Right lobe of liver (tissue), 6 donors: ENCODE measurements at places on chromosomes 5 and 9. TPM values are rescaled to one million over a fixed set of nuclear protein-coding genes. Genes with fewer than 3 reads are reported as not detected.

DNA sequence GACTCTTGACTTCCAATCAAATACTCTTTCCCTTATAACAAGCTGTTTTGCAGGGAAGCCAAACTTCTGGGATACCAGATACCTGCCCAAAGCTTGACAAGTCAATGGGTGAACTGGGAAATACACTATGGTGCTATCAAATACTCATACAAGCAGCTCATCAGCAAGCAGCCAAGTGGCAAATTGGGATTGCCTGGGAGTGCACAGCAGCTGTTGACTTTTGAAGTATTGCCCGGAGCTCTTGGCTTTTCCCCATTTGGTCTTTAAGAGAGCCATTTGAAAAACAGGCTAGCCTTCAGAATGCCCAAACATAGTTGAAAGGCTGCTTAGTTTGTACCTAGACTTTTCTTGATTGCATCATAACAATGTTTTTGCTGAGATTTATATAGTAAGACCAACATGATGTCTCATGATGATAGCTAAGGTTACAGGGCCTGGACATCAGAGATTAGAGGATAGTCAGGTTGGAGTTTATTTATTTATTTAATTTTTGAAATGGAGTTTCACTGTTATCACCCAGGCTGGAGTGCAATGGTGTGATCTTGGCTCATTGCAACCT lies 210.1 kb upstream of the ZNF608 start:
- no peaks in the 10 kb centered on the region for H3K4me1 ChIP-seq
- no peak overlapping the region for H3K4me3 ChIP-seq
- H3K27ac ChIP-seq: no peak overlapping the region
- H3K36me3 ChIP-seq: no peaks in the 10 kb centered on the region
- DNase-seq: no peak
- no peaks in the 10 kb centered on the region for H3K27me3 ChIP-seq

Gene PHF24
- not detected for total RNA-seq

DNA sequence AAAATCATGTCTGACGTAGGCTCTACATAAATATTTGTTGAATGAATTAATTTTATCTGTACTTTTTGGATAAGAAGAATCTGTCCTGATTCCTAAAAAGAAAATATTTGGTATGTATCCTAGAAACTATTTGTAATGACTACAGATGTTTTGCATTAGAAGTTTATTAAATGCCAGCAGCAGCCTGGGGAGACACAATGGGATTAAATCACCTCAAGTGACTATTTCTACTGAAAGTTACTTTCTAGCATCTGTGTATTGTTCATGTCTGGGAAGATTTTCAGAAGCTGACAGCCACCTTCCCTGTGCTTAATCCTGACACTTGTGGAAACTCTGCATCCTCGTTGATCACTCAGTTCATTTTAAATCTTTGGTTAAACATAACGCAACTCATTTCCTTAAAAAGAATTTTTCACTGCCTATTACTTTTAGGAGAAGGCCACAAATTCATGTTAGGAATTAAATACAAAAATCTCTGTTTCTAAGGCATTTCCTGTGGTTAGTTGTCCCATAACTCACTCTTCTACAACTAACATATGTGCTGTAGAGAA lies 209.3 kb upstream of the PPP1R2B start:
- H3K27ac ChIP-seq: no peak overlapping the region
- no peaks in the 10 kb centered on the region for H3K36me3 ChIP-seq
- H3K4me1 ChIP-seq: no peaks in the 10 kb centered on the region
- H3K27me3 ChIP-seq: no peaks in the 10 kb centered on the region
- no peak for DNase-seq

DNA sequence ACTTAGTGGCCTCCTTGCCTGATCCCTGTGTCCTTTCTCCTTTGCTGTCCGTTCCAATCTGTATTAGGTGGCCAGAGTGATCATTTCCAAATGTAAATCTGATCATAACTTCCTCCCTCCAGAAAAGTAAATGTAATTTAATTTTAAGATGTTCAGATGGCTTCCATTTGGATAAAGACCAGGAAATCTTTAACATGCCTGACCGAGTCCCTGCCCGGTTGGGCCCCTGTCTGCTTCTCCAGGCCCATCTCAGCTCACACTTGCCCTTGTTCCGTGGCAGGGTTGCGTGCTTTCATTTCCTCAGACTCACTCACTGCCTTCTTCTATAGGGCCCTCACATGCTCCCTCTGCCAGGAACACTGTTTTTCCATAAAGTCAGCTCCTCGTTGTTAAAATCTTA lies 7.6 kb downstream of the MAP3K1 start:
- H3K27me3 ChIP-seq: no peaks in the 10 kb centered on the region
- no peak overlapping the region for H3K27ac ChIP-seq
- H3K4me1 ChIP-seq: no peaks in the 10 kb centered on the region

DNA sequence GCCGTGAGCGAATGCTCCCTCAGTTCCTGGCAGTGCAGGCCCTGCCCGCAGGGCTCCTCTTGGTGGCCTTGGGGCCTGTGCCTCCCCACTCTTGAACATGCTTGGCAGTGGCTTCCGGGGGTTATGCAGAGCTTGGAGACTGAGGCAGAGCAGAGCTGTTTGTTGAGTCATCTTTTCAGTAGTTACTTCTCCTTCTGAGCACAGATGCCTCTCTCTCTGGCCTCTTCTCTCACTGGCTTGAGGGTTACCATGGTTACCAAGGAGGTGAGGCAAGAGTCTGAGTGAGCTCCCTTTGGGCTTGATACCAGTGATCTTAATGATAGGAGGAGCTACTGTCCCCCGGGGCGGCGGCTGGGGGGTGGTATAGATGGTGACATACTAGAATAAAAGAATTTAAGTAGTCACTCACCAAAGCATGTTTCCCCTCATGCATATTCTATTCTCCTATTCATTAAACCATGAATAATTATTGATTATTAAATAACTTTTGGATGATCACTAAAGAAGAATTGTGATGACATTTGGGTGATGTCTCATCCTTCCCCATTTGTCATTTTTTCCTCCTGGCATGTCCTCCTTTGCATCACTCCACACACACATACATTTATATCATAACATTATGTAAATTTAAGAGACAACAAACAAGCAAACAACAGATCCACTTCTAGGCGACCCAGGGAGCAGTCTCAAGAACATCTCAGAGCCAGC lies 111.1 kb downstream of the ARHGAP26 start:
- no peak overlapping the region for H3K27ac ChIP-seq
- peaks cover 7% of the 10 kb centered on the region for H3K4me1 ChIP-seq
- no peaks in the 10 kb centered on the region for H3K36me3 ChIP-seq
- no peak for DNase-seq
- no peak overlapping the region for H3K4me3 ChIP-seq

- no peak overlapping the region for H3K4me3 ChIP-seq
- peaks cover 24% of the 10 kb centered on the region for H3K36me3 ChIP-seq
- H3K27ac ChIP-seq: no peak overlapping the region
- H3K4me1 ChIP-seq: peaks cover 11% of the 10 kb centered on the region
These were observed 118.5 kb upstream of the CACNA1B start for GRCh38 chr9:137759117-137759516.

DNA sequence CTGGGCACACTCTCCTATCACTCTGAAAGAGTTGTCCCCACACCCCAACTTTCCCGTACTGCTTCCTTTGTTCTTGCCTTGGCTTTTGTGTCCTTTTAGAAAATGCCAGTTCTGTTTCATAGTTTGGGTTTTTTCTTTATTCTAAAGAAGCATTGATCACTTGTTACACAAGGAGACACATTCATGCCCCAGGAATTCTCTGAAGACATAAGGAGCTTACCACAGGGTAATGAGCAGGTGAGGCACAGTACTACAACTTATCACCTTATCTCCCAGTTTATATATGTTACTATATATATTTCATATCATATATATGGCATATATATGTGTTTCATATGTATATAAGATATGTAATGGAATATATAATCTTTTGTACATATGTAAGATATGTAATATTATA lies 6.5 kb upstream of the SSBP2 start:
- H3K27me3 ChIP-seq: no peaks in the 10 kb centered on the region
- no peak overlapping the region for H3K4me3 ChIP-seq
- H3K27ac ChIP-seq: no peak overlapping the region
- no peak for DNase-seq
- H3K4me1 ChIP-seq: no peaks in the 10 kb centered on the region

Gene PRRX2
- not detected for total RNA-seq

Gene LHX2
- total RNA-seq: 0.64 TPM

Gene NR2F1
- 12.1 TPM for total RNA-seq

DNA sequence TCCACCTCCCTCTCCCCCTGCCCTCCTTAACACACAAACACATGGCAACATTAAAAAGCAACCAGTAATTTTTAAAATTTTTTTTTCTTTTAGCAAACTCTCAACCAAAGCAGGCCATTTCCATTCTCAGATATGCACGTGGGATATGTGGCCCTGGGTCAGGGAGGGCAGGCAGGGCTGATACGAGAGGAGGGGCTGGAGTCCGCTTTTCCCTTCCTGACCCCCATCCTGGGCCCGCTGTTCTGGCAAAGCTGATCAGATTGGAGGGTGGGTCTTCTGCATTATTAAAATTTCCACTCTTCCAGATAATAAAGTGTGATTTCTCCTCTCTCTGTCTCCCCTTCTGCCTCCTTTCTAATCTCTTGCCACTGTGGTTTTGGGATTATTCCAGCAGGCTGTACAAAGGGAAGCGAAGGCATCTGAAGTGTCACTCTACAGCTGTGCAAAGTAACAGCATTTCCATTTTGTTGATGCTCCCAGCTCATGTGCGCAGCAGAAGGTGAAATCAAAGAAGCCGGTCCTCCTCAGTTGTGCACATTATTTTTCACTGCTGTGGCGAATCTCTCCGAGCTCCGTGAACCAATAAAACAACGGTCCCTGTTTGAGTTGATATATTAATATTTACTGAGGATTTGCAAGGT lies 12.0 kb downstream of the IRX1 start:
- H3K4me1 ChIP-seq: no peaks in the 10 kb centered on the region
- H3K4me3 ChIP-seq: no peak overlapping the region
- H3K27ac ChIP-seq: no peak overlapping the region
- H3K36me3 ChIP-seq: no peaks in the 10 kb centered on the region
- H3K27me3 ChIP-seq: no peaks in the 10 kb centered on the region

Gene FCHO2
- 22.8 TPM for total RNA-seq

- H3K27me3 ChIP-seq: no peaks in the 10 kb centered on the region
- no peaks in the 10 kb centered on the region for H3K36me3 ChIP-seq
- H3K27ac ChIP-seq: no peak overlapping the region
- peak; percentile 66 for DNase-seq
- H3K4me1 ChIP-seq: no peaks in the 10 kb centered on the region
- no peak overlapping the region for H3K4me3 ChIP-seq
These were observed 22.1 kb upstream of the LRRC14B start for GRCh38 chr5:169071-169727.
